Aorta (tissue), 5 donors: ENCODE measurements at places on chromosomes 16 and 17.

DNA sequence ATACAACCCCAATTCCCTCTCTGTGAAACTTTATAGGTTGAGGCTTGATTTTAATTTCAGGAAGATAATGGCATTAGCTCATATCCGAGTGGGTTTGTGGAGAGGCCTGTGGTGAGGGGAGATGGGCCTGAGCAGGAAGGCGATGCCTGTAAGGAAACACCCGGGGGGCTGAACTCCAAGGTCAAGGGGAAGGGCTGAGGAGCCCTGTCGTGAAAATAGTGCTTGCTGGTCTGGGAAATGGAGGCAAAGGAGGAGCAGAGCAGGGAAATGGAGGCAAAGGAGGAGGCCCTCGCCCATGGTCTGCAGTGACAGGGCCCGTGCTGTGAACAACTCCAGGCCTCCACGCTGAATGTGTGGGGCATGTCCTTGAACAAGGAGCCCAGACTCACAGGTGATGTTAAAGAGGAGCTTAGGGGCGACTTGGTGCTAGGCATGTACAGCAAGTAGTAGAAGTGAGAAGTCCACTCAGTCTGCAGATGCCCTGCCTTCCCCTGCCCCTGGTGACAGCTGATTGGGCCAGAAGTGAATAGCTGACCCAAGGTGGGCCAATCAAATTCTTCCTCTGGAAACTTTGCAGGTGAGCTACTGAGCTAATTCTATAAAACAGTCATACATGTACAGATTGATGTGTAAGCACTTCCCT, 38.1 kb downstream of the MRPS23 start:
- no peak for DNase-seq

- peak; percentile 54 for DNase-seq
Measured at GRCh38 chr17:57663326-57664070, 81.6 kb downstream of the CCDC182 start.

- DNase-seq: no peak
Measured at GRCh38 chr17:61600621-61601020, 9.6 kb upstream of the NACA2 start.

- DNase-seq: no peak
Measured at GRCh38 chr17:2155573-2155972, 100.7 kb downstream of the HIC1 start.

- no peak for DNase-seq
Measured at GRCh38 chr17:9929871-9930270, 24.8 kb upstream of the RCVRN start.

DNA sequence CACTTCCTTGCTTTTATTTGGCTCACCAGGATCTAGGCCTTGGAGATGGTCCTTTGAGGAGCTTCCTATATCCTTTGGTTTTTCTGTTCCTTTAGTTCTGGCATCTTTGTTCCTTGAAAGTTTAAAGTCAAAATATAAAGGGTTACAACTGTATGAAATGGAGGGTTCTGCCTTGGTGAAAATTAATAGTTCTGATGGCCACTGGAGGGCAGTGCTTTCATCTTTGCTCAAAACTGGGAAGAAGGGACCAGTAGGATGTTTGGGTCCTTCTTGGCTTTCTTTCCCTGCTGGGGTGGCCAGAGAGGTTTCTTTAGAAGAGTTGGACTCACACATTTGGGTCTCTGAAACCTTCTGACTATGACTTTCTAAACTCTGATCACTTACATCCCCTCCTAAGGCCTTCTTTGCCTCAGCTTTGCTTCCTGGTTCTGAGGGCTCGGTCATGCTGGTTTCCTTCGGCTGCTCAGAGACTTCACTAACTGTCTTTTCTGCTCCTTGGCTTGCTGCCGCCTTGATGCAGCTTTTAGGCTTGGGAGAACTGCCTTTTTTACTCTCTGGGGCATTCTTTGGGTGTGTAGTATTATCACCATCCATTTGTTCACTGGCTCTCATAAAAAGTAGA, 10.9 kb upstream of the ITGA2B start:
- DNase-seq: peak; percentile 36

- no peak for DNase-seq
Measured at GRCh38 chr17:3852561-3852960, 6.5 kb upstream of the NCBP3 start.

- DNase-seq: no peak
Measured at GRCh38 chr16:79186196-79186595, 414.3 kb downstream of the MAF start.

DNA sequence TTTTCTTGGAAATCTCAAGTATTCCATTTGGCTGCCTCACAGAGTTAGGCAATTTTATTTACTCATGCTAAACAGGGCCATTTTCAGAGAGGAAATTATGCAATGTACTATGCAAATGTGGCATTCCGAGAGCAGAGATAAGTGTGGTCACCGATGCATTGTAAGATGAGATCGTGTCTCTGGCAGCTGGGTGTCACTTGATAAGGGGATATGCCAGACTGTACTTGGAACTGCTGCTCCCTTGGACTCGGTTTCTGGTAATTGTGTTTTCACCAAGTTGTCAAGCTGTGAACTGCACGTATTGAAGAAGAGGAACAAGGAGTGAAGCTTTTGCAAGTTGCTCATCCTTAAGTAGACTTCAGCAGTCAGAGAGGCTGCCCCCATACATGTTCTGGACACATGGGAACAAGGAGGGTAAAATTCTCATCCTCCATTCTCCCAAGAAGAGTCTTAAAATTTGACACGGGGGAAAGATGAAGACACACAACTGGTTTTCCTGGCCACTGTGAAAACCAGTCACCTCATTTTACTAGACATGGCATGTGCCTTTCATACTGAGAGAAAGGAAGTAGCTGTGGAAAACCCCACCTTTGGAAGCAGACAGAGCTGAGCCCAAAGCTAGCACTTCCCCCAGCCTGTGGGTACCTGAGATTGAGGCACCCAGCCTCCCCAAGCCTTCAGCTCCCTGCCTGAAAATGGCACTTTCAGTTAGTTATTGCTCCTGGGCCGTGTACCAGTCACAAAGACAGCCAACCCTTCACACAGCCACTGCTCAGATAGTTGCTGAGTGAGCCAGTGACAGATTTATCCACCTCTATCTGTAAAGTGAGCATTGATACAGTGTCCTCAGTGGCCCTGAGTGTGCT, 150.7 kb downstream of the SOCS1 start:
- DNase-seq: no peak

DNA sequence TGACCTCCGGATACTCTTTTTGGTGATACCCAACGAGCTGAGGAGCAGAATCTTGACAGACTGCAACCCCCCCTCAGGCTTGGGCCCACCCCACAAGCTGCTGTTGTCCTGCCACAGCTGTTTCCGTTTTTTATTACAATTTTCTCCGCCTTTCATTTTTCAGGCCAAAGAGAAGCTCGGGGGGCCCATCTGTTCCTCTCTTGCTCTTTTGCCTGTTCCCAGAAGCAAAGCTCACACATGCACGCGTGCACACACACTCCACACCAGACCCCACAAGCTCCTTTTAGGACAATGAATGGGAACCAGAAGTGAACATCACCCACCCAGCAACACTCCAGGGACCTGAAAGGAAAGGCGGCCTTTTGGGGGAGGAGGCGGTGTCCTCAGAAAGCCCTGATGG, 16.3 kb downstream of the SOX9 start:
- no peak for DNase-seq

DNA sequence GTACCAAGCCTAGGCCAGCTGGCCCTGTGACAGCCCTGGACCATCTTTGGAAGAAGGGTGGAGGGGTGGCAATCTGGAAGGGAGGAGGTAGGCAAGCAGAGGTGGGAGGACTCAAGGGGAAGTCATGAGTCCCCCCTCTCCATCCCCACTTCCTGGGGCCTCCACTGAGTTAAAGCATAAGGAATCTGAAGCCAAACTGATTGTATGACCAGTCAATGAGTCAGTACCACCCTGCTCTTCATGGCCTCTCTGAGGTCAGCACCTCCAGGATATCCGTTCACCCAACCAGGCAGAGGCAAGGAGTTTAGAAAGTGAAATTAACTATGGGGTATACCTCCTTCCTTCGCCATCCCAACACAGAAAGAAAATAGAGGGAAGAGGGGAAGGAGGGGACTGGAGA, 272.7 kb downstream of the SOX9 start:
- no peak for DNase-seq

DNA sequence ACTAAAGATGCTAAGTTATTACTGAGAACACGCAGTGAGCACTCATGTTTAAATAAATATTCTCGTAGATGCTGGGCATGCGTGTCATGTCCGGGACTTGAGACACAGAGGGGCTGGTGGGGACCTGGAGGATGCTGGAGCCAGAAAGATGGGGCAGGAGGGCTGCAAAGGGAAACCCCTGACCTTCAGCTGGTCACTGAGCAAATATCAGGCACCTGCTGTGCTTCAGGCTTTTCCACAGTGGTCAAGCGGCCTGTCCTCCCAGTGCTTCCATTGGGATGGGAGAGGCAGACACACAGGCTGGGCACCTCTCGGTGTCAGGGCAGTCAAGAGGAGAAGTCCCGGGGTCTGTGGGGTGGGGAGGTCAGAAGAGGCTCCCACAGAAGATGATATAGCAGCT, 211.4 kb downstream of the GSG1L start:
- no peak for DNase-seq

GRCh38 chr16:47431960-47432359, 28.9 kb downstream of the ITFG1 start:
- no peak for DNase-seq

DNA sequence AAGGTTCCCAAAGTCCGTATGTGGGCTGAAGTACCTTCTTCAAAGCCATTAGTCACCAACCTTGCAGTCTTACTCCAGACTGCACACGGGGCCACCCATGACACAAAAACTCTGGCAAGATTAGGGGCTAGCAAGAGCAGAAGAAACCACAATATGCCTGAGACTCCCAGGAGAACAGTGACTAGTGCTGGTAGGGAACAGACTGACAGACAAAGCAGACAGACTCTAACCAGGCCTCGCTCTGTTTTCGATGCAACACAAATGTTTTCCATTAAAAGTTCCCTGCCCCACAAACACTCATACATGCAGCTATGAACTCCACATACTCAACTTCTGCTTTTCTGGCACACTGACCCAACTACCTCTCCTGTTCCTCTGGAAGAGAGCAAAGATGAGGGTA, 102.2 kb downstream of the HIC1 start:
- DNase-seq: no peak

- DNase-seq: no peak
Measured at GRCh38 chr17:80212511-80212910, 7.6 kb downstream of the SGSH start.

GRCh38 chr16:67845291-67846062, 1.3 kb upstream of the NUTF2 start:
- no peak for DNase-seq

- DNase-seq: no peak
Measured at GRCh38 chr16:30541502-30542329, 7.1 kb upstream of the ZNF747 start.

GRCh38 chr17:8413328-8413727, 15.7 kb upstream of the RNF222 start:
- DNase-seq: no peak

DNA sequence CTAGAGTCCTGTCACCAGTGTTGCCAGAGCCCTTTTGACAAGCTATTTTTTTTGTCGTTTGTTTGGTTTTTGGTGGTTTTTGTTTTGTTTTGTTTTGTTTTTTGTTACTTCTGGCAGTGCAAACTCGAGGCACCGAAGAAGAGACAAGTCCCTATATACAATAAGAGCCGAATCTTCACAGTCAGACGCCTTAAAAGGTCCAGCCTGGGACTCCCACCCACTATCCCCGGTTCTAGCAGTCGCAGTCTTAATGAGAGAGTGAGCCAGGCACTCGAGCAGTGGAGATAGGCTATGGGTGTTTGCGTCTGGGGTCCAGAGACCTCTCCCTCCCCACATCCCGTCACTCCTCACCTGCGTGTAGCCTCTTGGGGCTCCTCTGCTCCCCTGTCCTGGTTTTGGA, 1.9 kb downstream of the OR1F1 start:
- no peak for DNase-seq

DNA sequence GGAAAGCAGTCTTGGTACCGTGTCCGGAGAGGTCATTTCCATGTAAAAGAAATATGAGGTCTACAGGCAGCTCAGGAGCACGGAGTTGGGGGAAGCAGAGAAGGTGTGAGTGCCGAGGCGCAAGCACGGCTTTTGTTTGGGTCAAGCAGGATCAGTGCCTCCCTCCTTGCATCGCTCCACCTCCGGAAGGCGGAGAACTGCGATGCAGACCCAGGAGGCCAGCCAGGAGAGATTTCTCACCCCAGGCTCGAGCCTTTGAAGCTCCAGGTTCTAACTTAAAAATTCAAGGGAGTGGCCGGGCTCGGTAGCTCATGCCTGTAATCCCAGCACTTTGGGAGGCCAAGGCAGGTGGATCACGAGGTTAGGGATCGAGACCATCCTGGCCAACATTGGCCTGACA, 25.0 kb downstream of the NAA60 start:
- DNase-seq: peak; percentile 42

GRCh38 chr17:81400154-81400977, 5.1 kb downstream of the BAHCC1 start:
- no peak for DNase-seq
